Uterus (tissue), 4 donors: ENCODE measurements at places on chromosomes 5 and 9.
A peak's percentile ranks its signal among the peaks of the same experiment; 100 is the strongest.

DNA sequence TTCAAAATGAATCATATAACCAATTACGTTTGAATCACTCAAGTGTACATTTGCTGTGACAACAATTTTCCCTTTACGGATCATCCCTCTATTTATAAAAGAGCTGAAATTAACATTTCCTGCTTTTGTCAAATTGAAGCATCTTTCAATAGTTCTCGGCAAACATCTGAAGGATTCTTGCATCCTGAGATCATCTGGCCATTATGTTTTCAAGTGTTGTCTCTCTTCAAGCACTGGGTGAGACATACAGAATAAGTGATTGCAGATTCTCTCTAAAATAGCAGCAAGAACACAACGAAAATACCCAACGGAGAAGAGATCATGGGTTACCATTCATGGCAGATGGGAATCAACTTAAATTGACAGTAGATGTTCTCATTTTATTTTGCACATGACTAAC, 283.4 kb upstream of the GRAMD2B start:
- DNase-seq: no peak
- no peak overlapping the region for H3K4me3 ChIP-seq
- H3K36me3 ChIP-seq: no peaks in the 10 kb centered on the region
- no peaks in the 10 kb centered on the region for H3K27me3 ChIP-seq

DNA sequence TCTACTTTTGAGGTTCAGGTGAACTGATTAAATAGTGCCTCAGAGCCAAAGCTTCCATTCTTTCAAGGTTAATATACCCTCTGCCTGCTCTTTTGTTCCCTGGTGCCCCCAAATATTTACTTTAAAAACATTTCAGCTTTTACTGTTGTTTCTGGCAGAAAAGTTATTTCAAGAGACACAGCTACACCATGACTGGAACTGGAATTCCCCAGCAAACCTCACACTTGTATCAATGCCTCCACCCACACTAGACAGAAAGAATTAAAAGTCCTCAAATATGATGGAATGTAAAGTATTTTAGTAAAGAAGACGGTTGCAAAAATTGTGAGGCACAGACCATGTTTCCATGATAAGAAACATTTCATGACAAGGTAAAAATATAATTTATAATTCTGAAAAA, 720.2 kb upstream of the TYRP1 start:
- no peaks in the 10 kb centered on the region for H3K27me3 ChIP-seq
- H3K4me3 ChIP-seq: no peak overlapping the region
- H3K27ac ChIP-seq: no peak overlapping the region
- no peaks in the 10 kb centered on the region for H3K36me3 ChIP-seq
- no peak for DNase-seq

- no peaks in the 10 kb centered on the region for H3K27me3 ChIP-seq
- peak overlapping the region; percentile 67 for H3K27ac ChIP-seq
- no peak overlapping the region for H3K4me3 ChIP-seq
- no peaks in the 10 kb centered on the region for H3K4me1 ChIP-seq
These were observed 236.9 kb downstream of the ARRDC3 start for GRCh38 chr5:91146230-91146629.

GRCh38 chr5:1808439-1808838, 7.2 kb downstream of the NDUFS6 start:
- no peaks in the 10 kb centered on the region for H3K27me3 ChIP-seq
- DNase-seq: no peak
- no peaks in the 10 kb centered on the region for H3K36me3 ChIP-seq
- no peaks in the 10 kb centered on the region for H3K4me1 ChIP-seq

DNA sequence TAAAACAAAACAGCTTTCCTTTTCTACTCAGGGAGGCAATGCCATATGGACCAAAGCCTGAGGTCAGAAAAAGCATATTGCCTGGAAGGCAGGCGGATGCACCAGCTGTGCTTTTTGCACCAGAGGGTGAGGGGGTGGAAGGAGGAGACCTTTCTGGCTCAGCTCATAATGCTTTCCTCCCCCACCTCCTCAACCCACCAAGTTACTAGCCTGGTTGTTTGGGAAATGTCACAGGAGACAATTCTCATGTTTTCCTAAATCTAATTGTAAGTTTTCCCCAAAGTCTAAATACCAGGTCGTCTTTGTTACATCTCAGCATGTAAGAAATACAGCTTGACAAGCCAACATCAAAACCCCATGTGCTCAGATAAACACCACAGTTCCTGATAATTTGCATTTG, 72.6 kb upstream of the DMRTA1 start:
- H3K36me3 ChIP-seq: no peaks in the 10 kb centered on the region
- H3K4me3 ChIP-seq: no peak overlapping the region
- H3K4me1 ChIP-seq: no peaks in the 10 kb centered on the region
- no peak for DNase-seq

GRCh38 chr9:76313771-76314170, 80.5 kb downstream of the RFK start:
- no peak overlapping the region for H3K4me3 ChIP-seq
- H3K27me3 ChIP-seq: no peaks in the 10 kb centered on the region
- no peaks in the 10 kb centered on the region for H3K4me1 ChIP-seq
- DNase-seq: no peak
- no peak overlapping the region for H3K27ac ChIP-seq

GRCh38 chr9:113274474-113275156, 757 bp downstream of the CDC26 start:
- no peak for DNase-seq
- peak overlapping the region; percentile 95 for H3K27ac ChIP-seq
- H3K4me1 ChIP-seq: no peaks in the 10 kb centered on the region
- peak overlapping the region; percentile 82 for H3K4me3 ChIP-seq
- no peaks in the 10 kb centered on the region for H3K36me3 ChIP-seq

DNA sequence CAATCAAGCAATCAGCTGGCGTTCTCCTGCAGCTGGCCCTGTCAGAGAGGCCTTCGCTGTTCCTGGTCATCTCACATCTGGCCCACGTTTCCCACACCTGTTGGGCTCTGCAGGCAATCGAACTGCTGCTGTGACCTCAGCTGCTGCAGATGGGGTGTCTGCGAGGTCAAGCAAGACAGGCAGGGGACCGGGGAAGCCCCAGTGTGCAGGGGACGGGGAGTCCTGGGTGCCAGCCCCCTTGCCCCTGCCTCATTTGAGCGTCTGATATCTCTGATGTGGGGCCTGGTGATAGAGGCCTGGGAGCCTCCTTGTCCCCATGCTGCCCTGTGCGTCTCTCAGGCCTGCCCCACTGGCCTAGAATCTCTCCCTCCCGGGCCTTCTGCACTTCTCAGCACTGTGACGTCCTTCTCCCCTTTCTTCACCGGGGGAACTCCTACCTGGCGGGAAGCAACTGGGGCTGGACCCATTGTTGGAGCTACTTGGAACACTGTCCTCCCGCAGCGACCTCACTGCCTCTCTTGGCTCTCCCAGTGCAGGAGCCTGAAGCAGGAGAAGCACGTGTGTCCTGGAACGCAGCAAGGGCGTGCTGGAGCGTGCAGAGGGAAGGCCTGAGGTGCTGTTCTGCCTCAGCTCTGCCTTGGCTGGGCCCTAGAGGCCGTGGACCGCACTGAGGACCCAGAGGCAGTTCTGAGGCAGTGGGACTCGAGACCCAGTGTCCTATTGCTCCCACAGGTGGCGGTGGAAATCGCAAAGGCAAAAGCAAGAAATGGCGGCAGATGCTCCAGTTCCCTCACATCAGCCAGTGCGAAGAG, 3.9 kb downstream of the GRK6 start:
- H3K36me3 ChIP-seq: no peaks in the 10 kb centered on the region
- no peak for DNase-seq
- H3K27ac ChIP-seq: no peak overlapping the region
- H3K4me1 ChIP-seq: no peaks in the 10 kb centered on the region
- H3K27me3 ChIP-seq: no peaks in the 10 kb centered on the region

- H3K27me3 ChIP-seq: no peaks in the 10 kb centered on the region
- H3K36me3 ChIP-seq: no peaks in the 10 kb centered on the region
- DNase-seq: peak; percentile 43
- no peak overlapping the region for H3K27ac ChIP-seq
- H3K4me1 ChIP-seq: no peaks in the 10 kb centered on the region
These were observed 404.7 kb upstream of the TRPC7 start for GRCh38 chr5:136769900-136770684.

DNA sequence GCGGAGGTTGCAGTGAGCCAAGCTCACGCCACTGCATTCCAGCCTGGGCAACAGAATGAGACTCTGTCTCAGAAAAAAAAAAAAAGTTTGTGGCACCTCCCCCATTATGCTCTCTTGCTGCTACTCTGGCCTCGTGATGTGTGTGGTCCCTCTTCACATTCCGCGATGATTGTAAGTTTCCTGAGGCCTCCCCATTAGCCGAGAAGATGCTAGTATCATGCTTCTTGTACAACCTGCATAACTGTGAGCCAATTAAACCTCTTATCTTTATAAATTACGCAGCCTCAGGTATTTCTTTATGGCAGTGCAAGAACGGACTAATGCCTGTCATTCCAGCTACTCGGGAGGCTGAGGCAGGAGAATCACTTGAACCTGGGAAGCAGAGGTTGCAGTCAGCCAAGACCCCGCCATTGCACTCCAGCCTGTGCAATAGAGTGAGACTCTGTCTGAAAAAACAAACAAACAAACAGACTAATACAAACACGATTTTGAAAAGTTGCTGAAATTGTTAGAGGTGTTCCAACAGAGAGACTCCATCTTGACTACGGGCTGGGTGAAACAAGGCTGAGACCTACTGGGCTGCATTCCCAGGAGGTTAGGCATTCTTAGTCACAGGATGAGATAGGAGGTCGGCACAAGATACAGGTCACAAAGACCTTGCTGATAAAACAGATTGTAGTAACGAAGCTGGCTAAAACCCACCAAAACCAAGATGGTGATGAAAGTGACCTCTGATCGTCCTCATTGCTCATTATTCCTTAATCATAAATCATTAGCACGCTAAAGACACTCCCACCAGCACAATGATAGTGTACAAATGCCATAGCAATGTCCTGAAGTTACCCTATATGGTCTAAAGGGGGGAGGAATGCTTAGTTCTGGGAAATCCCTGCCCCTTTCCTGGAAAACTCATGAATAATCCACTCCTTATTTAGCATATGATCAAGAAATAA, 8.3 kb upstream of the AFF4 start:
- H3K36me3 ChIP-seq: no peaks in the 10 kb centered on the region
- H3K4me1 ChIP-seq: no peaks in the 10 kb centered on the region
- DNase-seq: no peak

DNA sequence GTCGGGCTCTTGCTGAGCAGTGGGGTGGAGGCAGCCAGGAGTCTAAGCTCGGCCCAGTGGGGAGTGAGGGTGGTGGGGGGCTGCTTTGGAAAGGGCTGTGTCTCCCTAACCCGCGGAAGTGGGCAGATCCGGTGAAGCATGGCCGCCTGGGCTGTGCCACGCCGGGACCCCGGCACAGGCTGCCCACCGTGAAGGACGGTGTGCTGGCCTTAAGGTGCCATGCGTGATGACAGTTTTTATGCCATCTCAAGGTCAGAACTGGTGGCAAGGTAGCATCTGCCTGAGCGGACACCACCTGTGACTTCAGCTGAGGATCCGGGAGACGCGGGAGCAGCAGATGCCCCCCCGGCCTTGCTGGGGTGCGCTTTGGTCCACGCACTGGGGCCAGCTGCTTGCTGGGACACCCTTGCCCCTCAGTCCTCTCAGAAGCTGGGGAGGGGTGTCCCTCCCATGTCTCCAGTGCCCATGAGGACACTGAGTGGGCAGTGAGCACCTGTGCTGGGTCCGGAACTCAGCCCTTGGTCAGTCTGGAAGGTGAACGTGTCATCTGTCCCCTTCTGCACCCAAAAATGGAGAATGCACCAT, 53.9 kb downstream of the AHRR start:
- no peak overlapping the region for H3K4me3 ChIP-seq
- no peaks in the 10 kb centered on the region for H3K4me1 ChIP-seq
- peak; percentile 4 for DNase-seq

- no peak for DNase-seq
- no peak overlapping the region for H3K4me3 ChIP-seq
- no peak overlapping the region for H3K27ac ChIP-seq
- no peaks in the 10 kb centered on the region for H3K4me1 ChIP-seq
- H3K36me3 ChIP-seq: no peaks in the 10 kb centered on the region
These were observed 652.4 kb downstream of the PDE4D start for GRCh38 chr5:59241119-59241518.

DNA sequence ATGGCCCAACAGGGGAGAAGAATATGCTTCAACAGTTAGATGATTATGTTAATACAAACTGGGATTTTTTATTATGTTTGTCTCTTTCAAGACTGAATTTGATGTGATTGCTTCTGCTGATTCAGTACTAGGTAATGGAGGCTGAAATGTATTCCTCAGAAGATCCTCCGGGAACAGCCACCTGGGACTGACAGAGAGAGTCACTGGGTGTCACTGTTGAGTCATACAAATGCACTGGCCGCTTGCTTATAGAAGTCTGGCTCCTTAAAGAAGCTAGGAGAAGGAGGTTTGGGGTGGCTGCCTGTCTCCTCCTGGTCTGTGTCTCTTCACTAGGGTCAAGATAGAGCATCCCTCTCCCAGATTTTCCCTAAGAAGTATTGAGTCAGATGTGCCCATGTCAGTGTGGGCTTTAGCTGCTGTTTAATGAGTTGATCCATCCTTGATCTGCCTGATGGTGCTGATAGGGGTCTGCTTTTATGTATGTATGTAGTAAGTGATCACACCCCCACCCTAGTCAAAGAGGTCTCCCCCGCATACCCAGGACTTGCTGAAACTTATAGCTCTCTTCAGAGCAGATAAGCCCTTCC, 773.4 kb downstream of the BRINP1 start:
- H3K36me3 ChIP-seq: no peaks in the 10 kb centered on the region
- H3K4me1 ChIP-seq: no peaks in the 10 kb centered on the region
- DNase-seq: no peak
- H3K27me3 ChIP-seq: no peaks in the 10 kb centered on the region

GRCh38 chr9:123807251-123807650, 122.7 kb downstream of the DENND1A start:
- H3K27ac ChIP-seq: no peak overlapping the region
- no peak overlapping the region for H3K4me3 ChIP-seq

GRCh38 chr5:139524446-139524845, 36.7 kb upstream of the UBE2D2 start:
- H3K36me3 ChIP-seq: no peaks in the 10 kb centered on the region
- DNase-seq: no peak
